ENCODE measurements at places on chromosomes 2 and 18.

GRCh38 chr2:2809771-2810170 lies 478.7 kb upstream of the MYT1L start:
- H3K27ac ChIP-seq, result no peak overlapping the region
- H3K36me3 ChIP-seq, result no peaks in the 10 kb centered on the region
- H3K4me1 ChIP-seq, result no peaks in the 10 kb centered on the region
- H3K27me3 ChIP-seq, result no peaks in the 10 kb centered on the region
- no peak overlapping the region for H3K4me3 ChIP-seq

DNA sequence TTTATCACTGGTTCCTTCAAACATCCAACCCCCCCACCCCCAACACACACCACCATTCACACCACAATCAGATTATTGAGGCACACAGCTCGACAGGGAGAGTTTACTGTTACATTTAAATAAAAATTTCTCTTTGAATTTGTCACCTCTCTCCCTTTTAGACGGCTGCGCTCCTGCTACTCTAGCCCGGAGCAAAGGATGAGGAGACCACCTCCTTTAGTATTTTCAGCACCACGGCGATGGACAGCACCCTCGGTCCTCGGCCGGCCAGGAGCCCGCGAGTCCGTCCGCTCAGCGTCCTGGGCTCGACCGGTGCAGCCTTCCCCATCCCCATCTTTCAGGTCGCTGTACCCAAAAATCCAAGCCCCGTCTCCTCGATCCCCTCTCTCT lies 892 bp downstream of the CELF4 start:
- no peak for DNase-seq
- H3K27me3 ChIP-seq, result peaks cover 26% of the 10 kb centered on the region
- peak overlapping the region; percentile 44 for H3K4me3 ChIP-seq
- H3K36me3 ChIP-seq, result no peaks in the 10 kb centered on the region
- no peak overlapping the region for H3K27ac ChIP-seq
- no peaks in the 10 kb centered on the region for H3K4me1 ChIP-seq

DNA sequence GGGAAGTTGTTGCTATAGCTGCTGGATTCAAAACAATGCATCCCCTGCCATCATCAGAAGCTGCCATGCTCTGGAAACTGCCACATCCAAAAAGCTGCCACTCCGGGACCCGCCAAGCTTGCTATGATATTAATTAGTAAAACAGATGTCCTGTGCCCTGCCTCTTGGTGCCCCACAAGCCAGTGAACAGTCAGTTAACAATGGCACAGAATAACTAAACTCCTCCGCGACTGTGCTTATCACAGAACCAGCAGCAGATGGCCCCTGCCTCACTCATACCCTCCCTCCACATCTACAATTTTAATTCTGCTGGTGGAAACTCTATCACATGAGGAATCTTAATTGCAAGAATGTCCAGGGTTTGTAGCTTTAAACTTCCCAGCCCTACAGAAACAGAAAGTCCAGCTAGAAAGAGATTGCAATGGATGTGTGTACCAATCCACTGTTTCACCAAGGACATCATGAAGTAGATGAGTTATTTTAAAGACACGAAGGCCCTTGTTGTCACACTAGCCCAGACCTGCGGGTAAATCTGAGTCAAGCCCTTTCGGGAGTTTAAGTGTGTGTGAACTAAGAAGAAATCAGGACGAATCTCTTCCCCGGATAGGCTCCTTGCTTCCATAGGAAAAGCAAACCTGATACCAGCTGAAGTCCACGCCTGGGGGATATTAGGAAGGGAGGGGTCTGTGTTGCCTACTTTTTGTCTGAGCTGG lies 7.4 kb upstream of the ACYP2 start:
- no peaks in the 10 kb centered on the region for H3K36me3 ChIP-seq
- H3K27me3 ChIP-seq, result no peaks in the 10 kb centered on the region
- H3K4me3 ChIP-seq, result no peak overlapping the region
- peaks cover 6% of the 10 kb centered on the region for H3K4me1 ChIP-seq
- no peak overlapping the region for H3K27ac ChIP-seq
- DNase-seq, result no peak

DNA sequence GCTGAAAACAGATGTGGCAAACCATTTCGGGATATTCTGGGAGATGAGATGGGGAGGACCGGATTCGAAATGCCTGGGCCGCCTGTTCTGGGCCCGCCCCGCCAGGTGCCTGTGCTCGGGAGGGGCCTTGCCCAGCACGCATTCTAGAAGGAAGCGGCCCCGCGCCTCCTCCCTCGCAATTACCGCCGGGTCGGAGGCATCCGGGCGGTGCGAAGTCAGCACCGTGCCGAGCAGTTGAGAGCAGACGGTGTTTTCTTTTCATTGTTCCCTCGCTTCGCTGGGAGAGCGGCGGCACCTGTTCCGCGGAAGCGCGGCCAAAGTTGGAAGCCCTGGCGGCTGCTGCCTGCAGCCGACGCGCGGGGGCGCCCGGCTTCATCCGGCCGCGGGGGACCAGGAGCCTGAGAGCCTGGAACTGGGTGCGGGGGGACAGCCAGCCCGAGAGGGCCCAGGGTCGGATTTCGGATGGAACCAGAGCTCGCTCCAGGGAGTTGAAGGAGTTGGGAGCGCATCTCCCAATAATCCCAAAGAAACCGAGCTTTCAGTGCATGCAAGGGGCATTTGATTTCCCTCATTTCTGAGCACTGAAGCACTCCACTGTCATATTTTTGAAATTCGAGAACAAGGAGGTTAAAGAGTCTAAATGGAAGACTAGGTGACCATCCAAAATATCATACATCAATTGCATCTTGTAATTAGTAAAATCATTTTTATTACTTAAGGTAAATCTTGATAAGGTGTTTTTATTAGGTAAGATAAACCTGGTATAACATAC lies 241.8 kb upstream of the RAB12 start:
- H3K27ac ChIP-seq, result no peak overlapping the region
- H3K4me1 ChIP-seq, result peaks cover 21% of the 10 kb centered on the region
- no peaks in the 10 kb centered on the region for H3K36me3 ChIP-seq
- H3K4me3 ChIP-seq, result peak overlapping the region; percentile 44
- DNase-seq, result no peak

- no peak for DNase-seq
- H3K36me3 ChIP-seq, result no peaks in the 10 kb centered on the region
- no peaks in the 10 kb centered on the region for H3K27me3 ChIP-seq
- no peaks in the 10 kb centered on the region for H3K4me1 ChIP-seq
- no peak overlapping the region for H3K4me3 ChIP-seq
These were observed 102.5 kb upstream of the SLC35G4 start for GRCh38 chr18:11506856-11507255.

DNA sequence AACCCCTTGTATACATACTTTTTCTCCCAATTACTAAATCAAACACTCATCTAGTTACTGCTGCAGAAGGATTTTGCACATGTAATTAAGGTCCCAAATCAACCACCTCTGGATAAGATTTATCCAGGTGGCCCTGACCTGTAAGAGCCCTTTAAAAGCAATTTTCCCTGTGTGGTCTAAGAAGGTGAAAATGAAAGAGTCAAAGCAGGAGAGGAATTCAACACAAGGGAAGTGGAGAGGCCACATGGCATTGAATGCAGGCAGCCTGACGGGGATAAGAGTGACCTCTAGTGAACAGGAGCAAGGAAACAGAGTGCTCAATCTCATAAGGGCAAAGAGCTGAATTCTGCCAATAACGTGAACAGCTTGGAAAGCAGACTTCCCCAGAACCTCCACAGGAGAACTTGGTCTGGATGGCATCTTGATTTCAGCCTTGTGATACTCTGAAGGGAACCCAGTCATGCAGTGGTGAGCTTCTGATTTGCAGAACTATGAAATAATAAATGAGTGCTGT lies 27.2 kb downstream of the PPP3R1 start:
- H3K4me1 ChIP-seq, result peaks cover 47% of the 10 kb centered on the region
- no peak overlapping the region for H3K27ac ChIP-seq
- no peak overlapping the region for H3K4me3 ChIP-seq
- no peak for DNase-seq

DNA sequence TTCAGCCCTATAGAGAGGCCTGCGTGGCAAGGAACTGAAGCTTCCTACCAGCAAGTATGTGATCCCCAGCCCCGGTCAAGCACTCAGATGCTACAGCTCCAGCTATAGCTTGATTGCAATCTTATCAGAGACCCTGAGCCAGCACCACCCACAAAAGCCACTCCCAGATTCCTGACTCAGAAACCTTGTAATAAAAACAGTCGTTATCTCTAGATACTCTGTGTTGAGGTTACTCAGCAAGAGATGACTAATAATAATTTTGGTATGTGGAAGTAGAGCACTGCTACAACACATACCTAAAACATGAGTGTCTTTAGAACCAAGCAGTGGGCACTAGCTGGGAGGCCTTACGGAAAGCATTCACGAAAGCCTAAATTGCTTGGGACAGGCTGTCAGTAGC lies 216.9 kb downstream of the UXS1 start:
- H3K4me1 ChIP-seq, result no peaks in the 10 kb centered on the region
- no peaks in the 10 kb centered on the region for H3K27me3 ChIP-seq
- no peak overlapping the region for H3K4me3 ChIP-seq

- no peak overlapping the region for H3K27ac ChIP-seq
- H3K4me3 ChIP-seq, result no peak overlapping the region
- no peaks in the 10 kb centered on the region for H3K4me1 ChIP-seq
- no peaks in the 10 kb centered on the region for H3K27me3 ChIP-seq
- DNase-seq, result no peak
- H3K36me3 ChIP-seq, result no peaks in the 10 kb centered on the region
These were observed 38.5 kb downstream of the ROCK2 start for GRCh38 chr2:11305958-11306357.

DNA sequence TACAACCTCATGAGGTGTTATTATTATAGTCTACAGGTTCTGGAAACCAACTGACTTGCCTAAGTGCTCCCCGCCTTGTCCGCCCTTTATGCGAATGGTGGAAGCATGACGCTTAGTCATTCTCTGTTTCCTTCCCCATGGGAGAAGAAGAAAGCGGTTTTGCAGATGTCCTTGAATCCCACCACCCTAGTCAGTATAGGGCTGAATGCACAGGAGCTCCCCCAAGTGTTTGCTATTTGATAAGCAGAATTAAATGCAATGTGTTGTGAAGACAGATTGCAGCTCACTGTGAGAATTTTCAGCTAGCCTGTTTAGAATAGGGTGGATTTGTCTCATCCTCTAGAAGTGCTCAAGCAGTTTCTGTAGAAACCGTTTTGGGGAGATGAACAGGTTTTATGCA lies 652.0 kb downstream of the DCC start:
- no peaks in the 10 kb centered on the region for H3K36me3 ChIP-seq
- no peaks in the 10 kb centered on the region for H3K27me3 ChIP-seq
- no peak overlapping the region for H3K27ac ChIP-seq
- DNase-seq, result no peak
- H3K4me3 ChIP-seq, result no peak overlapping the region
- no peaks in the 10 kb centered on the region for H3K4me1 ChIP-seq

DNA sequence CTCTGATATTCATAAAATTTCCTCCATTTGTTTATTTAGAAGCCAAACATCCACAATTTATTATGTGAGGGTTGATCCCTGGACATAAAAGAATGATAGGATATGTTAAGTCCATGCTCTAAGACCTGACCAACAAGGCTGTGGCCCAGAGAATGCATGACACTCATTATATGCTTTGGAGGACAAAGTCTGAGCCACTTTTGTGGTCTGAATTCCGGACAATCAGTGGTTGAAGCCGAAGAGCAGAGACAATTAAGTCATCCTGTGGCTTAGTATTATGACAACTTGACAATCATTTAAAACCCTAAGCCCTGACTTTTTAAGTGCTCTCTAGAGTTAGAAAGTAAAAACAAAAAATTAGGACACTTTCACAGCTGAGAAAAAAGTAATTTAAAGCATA lies 483.3 kb downstream of the PLCL1 start:
- no peak overlapping the region for H3K4me3 ChIP-seq
- H3K36me3 ChIP-seq, result no peaks in the 10 kb centered on the region
- no peak for DNase-seq
- no peaks in the 10 kb centered on the region for H3K27me3 ChIP-seq

DNA sequence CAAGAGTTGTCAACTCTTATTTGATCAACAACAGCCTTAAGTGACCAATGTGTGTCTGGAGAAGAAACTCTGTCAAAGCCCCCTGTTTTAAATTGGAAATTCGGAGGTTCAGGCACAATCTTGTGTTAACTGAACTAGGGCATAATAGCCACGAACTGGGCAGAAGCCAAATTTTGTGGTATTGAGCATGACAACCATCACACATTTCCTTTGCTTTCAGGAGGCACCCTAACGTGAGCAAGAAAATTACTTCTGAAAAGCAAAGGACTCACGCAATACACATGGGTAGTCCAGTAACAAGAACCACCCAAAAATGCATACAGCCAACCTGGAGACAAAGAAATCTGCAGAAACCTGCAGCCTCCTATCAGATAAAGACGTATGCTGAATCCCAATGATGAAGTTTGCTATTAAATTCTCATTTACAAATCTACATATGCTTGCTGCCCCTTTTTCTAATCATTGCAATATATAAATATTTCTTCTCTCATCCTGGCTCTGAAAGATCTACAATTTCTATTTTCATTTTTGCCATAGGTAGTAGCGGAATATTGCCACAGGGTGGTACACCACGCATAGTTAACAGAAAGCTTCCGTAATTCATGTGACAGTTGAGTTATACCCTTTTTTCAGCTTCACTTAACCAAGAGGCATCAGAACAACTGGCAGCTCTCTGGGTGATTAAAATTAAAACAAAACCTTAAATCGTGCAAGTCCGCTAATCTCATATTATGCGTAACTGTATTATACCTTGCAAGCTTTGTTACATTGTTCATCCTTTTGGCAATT lies 495.8 kb downstream of the NRXN1 start:
- no peaks in the 10 kb centered on the region for H3K4me1 ChIP-seq
- H3K36me3 ChIP-seq, result no peaks in the 10 kb centered on the region
- H3K27me3 ChIP-seq, result no peaks in the 10 kb centered on the region
- no peak overlapping the region for H3K27ac ChIP-seq
- H3K4me3 ChIP-seq, result no peak overlapping the region

DNA sequence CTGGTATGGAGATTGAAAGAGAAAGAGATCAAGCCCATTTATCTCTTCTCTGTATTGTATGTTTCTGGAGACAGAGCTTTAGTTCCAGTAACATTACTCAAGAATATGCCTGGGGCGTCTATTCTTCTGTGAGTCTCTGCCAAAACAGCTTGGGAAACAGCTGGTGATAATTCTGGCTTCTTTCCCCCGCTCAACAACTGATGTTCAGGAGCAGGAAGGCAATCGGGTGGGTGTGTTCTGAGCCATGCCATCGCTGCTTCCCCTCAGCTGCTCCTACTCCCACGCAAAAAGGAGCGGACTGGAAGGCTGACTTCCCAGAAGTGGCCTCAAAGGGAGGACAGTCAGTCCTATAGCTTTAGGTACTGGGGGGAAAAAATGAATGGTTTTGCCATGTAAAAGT lies 695.1 kb downstream of the PLCL1 start:
- no peaks in the 10 kb centered on the region for H3K36me3 ChIP-seq
- H3K27ac ChIP-seq, result no peak overlapping the region
- no peaks in the 10 kb centered on the region for H3K4me1 ChIP-seq
- no peaks in the 10 kb centered on the region for H3K27me3 ChIP-seq
- H3K4me3 ChIP-seq, result no peak overlapping the region

DNA sequence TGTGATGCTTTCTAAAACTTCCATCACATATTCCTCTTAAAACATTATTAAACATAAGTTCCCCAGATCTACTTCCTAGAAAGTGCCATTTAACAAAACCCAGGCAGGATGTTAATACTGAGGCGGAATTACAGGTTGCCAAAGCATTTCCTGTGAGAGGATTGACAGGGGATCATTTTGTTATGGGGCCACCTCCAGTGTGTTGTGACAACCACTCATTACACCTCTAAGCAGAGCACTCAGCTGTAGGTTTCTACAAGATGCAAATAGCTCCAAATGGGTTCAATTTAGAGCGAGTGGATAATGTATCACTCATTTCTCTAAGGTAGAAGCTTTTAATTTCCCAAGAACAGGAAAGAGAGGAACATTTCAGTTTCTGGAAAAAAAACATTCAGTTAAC lies 1429.5 kb upstream of the ACVR2A start:
- H3K36me3 ChIP-seq, result no peaks in the 10 kb centered on the region
- no peaks in the 10 kb centered on the region for H3K4me1 ChIP-seq
- no peak overlapping the region for H3K27ac ChIP-seq

Data from right atrium auricular region (tissue), 2 donors.